ENCODE measurements at places on chromosomes 1 and 21. TPM values are rescaled to one million over a fixed set of nuclear protein-coding genes. Genes with fewer than 3 reads are reported as not detected.

GRCh38 chr1:55868026-55868425 is 652.9 kb upstream of the USP24 start:
- no peak for DNase-seq
- H3K4me3 ChIP-seq, result no peak overlapping the region
- H3K27ac ChIP-seq, result no peak overlapping the region
- no peaks in the 10 kb centered on the region for H3K27me3 ChIP-seq

DNA sequence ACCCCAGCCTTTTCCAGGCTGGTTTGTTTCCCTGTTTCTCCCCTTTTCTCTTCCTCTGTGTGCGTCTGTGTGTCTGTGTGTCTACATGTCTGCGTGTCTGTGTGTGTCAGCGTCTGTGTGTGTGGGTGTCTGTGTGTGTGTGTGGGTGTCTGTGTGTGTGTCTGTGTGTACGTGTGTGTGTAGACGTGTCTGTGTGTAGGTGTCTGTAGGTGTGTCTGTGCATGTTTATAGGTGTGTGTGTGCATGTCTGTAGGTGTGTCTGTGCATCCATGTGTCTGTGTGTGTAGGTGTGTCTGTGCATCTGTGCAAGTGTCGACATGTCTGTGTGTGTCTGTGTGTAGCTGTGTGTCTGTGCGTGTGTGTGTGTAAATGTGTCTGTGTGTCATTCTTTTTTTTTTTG is 3.3 kb downstream of the TTLL10 start:
- no peak overlapping the region for H3K4me3 ChIP-seq
- peaks cover 29% of the 10 kb centered on the region for H3K27me3 ChIP-seq
- H3K4me1 ChIP-seq, result peaks cover 11% of the 10 kb centered on the region
- no peak overlapping the region for H3K27ac ChIP-seq
- DNase-seq, result no peak
- no peaks in the 10 kb centered on the region for H3K36me3 ChIP-seq

- H3K36me3 ChIP-seq, result peaks cover 6% of the 10 kb centered on the region
- peaks cover 25% of the 10 kb centered on the region for H3K4me1 ChIP-seq
- H3K27ac ChIP-seq, result no peak overlapping the region
- H3K27me3 ChIP-seq, result no peaks in the 10 kb centered on the region
- DNase-seq, result no peak
- no peak overlapping the region for H3K4me3 ChIP-seq
Observed at GRCh38 chr1:218365226-218365999, 20.3 kb downstream of the TGFB2 start.

DNA sequence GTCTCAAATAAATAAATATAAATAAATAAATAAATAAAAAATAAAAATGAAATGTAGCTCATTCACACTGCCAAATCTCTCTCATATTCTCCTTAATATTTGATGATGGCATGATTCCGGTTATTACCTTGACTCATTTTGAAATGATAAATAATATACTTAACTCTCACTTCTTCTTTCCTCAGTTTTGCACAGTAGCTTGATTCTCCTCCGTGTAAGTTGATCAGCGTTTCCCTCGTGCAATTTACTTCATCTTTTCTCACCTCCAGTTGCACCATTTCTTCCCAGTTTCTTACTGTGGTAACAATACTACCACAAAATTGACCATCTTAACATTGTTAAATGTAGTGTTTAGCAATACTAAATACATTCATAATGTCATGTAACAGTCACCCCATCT is 111.6 kb downstream of the RIPK4 start:
- no peaks in the 10 kb centered on the region for H3K27me3 ChIP-seq
- peaks cover 17% of the 10 kb centered on the region for H3K4me1 ChIP-seq
- no peak overlapping the region for H3K27ac ChIP-seq

DNA sequence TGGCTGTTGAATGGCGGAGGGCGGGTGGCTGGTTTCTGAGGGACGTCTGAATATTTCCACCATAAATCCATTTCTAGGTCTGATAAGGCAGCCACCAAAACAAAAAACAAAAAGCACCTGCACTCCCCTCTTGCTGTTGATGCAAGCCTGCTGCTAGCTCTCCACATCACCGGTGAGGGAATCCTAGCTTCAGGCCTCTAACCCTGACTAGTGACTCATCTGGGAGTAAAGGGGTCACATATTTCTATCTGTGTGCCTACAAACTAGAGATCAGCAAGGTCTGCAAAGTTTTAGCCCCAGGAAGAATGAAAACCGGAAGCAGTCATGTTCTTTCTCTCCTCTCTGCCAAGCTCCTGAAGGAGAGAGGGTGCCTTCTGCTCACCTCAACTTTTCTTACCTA is 10.3 kb upstream of the ERMAP start:
- no peak for DNase-seq
- no peaks in the 10 kb centered on the region for H3K27me3 ChIP-seq
- peak overlapping the region; percentile 87 for H3K27ac ChIP-seq
- H3K36me3 ChIP-seq, result peaks cover 18% of the 10 kb centered on the region
- no peak overlapping the region for H3K4me3 ChIP-seq

DNA sequence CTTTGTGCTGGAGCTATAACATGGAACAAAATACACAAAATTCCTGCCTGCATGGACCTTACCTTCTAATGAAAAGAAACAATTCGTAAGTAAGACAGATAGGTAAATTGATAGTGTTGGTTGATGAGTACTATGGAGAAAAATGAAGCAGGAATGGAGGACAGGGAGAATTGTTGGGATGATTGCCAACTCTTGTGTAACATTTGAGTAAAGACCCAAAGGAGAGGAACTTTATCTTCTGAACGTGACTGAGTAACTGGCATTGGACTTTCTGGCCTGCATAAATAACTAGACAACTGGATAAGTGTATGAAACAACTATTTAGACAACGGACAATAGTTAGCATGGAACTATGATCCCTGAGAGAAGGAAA is 6.8 kb upstream of the EFCAB14 start:
- DNase-seq, result no peak
- H3K4me3 ChIP-seq, result no peak overlapping the region
- peaks cover 49% of the 10 kb centered on the region for H3K27me3 ChIP-seq
- H3K36me3 ChIP-seq, result no peaks in the 10 kb centered on the region
- H3K4me1 ChIP-seq, result no peaks in the 10 kb centered on the region
- no peak overlapping the region for H3K27ac ChIP-seq

DNA sequence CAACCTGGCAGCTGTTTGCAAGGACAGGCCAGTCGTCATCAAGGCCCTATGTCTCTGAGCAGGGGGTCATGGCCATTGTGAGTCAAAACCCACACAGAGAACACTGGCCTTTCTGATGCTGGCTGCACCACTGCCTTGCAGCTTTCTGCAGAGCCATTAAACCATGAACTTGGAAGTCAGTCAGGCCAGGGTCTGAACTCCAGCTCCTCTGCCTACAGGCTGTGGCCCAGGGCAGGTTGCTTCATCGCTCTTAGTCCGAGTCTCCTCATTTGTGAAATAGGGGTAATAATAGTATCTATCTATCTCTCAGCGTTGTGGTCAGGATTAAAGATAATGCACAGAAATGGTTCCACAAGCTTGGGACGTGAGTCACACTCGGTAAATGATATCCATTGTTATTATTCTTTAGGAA is 35.8 kb upstream of the HIVEP3 start:
- H3K4me3 ChIP-seq, result no peak overlapping the region
- DNase-seq, result no peak
- peaks cover 26% of the 10 kb centered on the region for H3K4me1 ChIP-seq
- H3K27ac ChIP-seq, result no peak overlapping the region

DNA sequence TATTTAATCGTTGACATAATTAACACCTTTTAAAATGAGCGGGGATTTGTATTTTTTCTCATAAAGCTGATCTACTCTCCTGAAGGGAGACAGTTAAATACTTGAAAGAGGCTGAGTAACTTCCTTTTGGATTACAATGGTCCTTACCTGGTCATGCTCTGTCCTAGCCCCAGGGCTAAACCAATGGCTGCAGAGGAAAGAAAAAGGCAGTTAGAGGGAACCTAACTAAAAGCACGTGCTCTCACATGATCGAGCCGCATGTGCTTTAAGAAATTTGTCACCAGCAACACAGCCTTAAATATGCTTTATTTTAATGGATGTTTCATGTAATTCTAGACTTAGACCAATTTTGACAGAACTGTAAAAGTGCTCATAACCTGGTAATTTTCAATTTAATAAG is 132.7 kb downstream of the GPATCH2 start:
- H3K4me1 ChIP-seq, result no peaks in the 10 kb centered on the region
- no peak for DNase-seq
- H3K4me3 ChIP-seq, result no peak overlapping the region
- H3K27ac ChIP-seq, result no peak overlapping the region

- no peaks in the 10 kb centered on the region for H3K27me3 ChIP-seq
- H3K4me1 ChIP-seq, result peaks cover 42% of the 10 kb centered on the region
- peak within 1 kb of the TSS; percentile 94 for H3K4me3 ChIP-seq
- peak; percentile 93 for DNase-seq
- peak within 1 kb of the TSS; percentile 87 for H3K27ac ChIP-seq
Observed at GRCh38 chr1:161159087-161159912, at the start of gene USP21. Gene USP21 (plus strand): TSS chr1:161159500. CDS start chr1:161160641, 1,141 bp downstream.

DNA sequence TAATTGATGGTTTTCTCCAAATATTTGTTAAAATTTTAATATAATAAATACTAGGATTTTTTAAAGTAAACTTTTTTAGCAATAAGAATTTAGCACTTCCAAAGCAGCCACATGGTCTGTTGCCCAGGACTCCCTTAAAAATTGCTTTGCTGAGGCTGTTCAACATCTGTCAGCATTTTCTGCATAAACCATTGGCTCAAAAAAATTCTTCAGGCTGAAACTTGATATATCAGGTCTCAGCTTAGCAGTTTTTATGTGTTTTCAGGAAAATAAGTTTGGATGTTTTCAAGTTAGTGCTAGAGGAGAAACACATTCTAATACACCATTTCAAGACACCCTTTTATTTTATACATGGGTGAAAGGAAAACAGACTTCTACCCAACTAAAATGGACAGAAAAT is 69.1 kb upstream of the C1orf105 start:
- H3K27me3 ChIP-seq, result no peaks in the 10 kb centered on the region
- no peak for DNase-seq

DNA sequence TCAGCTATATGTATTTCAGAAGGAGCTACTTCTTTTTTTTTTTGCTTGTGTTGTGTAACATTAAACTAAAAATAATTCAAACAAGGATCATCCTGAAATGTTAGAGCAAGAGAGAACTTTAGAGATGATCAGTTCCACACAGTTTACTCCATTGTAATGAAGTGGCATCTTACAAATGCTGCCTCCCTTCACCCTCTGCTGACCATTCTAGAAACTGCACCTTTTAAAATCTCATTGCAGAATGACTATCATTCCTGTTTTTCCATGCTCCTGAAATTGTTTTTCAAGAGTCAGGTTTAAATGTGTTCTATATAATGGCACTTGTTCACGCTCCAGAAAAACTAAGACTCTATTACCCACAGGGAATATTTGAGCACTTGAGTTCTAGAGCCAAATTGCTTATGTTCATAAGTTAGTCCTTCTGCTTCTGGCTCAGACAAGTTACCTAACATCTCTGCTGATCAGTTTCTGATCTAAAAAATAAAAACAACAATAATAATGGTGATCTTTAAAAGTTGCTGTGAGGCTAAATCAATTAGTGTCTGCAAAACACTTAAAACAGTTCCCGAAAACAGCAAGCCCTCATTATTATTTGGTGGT is 21.5 kb upstream of the SLC44A5 start:
- H3K27me3 ChIP-seq, result no peaks in the 10 kb centered on the region
- DNase-seq, result peak; percentile 18
- no peak overlapping the region for H3K4me3 ChIP-seq
- H3K4me1 ChIP-seq, result peaks cover 23% of the 10 kb centered on the region
- no peak overlapping the region for H3K27ac ChIP-seq

DNA sequence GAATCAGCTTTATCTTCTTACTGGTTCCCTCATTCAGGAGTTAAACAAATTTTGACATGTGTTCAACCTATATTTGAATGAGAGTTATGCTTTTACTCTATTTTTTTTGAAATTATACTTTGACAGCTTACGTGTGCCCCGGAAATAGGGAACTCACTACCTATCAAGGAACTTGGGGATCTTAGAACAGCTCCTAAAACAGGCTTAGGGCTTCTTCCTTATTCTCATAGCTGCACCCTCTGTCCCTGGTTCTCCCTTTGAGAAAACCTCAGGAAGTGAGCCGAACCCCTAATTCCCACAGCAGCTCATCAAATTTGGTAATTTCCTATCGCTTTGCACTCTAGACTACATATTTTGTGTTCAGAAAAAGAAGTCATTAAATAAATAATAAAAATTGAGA is 81.2 kb upstream of the RUNX3 start:
- no peak overlapping the region for H3K27ac ChIP-seq
- DNase-seq, result no peak
- H3K4me3 ChIP-seq, result no peak overlapping the region
- H3K4me1 ChIP-seq, result peaks cover 21% of the 10 kb centered on the region
- no peaks in the 10 kb centered on the region for H3K36me3 ChIP-seq
- peaks cover 7% of the 10 kb centered on the region for H3K27me3 ChIP-seq

GRCh38 chr1:43430831-43431230 is 22.9 kb downstream of the HYI start:
- H3K36me3 ChIP-seq, result peaks cover 21% of the 10 kb centered on the region
- no peaks in the 10 kb centered on the region for H3K27me3 ChIP-seq
- no peak overlapping the region for H3K4me3 ChIP-seq
- H3K4me1 ChIP-seq, result peaks cover 12% of the 10 kb centered on the region
- no peak for DNase-seq

DNA sequence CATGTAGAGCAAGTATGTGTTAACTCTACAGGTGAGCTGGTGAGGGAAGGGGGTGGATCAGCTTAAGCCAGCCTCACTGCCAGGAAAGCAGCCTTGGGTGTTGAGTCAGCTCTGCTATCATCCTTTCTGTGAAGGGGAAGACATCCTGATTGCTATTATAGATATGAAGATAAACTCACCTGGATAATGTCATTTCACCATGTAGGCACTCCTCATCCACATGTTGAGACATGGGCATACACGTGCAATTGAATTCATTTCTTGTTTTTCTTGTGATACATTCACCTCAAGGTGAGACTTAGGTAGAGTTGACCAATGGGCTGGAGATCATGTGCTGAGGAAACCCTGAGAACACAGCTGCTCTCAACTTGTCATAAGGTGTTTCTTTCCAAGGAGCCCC is 136.9 kb downstream of the CACNA1E start:
- H3K36me3 ChIP-seq, result no peaks in the 10 kb centered on the region
- no peaks in the 10 kb centered on the region for H3K4me1 ChIP-seq

DNA sequence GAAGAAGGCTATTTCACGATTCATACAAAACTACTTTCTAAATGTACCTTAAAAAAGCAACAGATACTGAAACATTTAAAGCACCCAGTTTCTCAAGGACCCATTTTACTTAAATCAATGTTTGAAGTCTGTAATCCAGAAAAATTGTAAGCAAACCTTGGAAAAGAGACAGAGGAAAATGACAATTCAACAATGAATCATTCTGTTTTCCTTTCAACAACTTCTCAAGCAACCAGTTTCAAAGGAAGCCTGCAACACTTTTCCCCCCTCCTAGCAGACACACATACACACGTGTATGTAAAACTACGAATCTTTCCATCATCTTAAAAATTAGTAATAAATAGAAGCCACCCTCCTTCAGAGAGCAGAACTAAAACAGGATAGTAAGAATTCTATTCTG is 1.2 kb downstream of the RERE start:
- peaks cover 50% of the 10 kb centered on the region for H3K4me1 ChIP-seq
- peak overlapping the region; percentile 95 for H3K4me3 ChIP-seq
- H3K27me3 ChIP-seq, result no peaks in the 10 kb centered on the region
- peak overlapping the region; percentile 95 for H3K27ac ChIP-seq
- H3K36me3 ChIP-seq, result no peaks in the 10 kb centered on the region

GRCh38 chr21:26443867-26444266 is 129.2 kb downstream of the CYYR1 start:
- no peak overlapping the region for H3K27ac ChIP-seq
- H3K4me3 ChIP-seq, result no peak overlapping the region
- no peaks in the 10 kb centered on the region for H3K36me3 ChIP-seq
- peaks cover 11% of the 10 kb centered on the region for H3K4me1 ChIP-seq

The TCHH gene
- not detected for total RNA-seq

The TRIM46 gene
- 9.8 TPM for total RNA-seq

The GUCA2A gene
- total RNA-seq, result not detected

The DR1 gene
- total RNA-seq, result 62.7 TPM

The GNG12 gene
- 18.4 TPM for total RNA-seq

The SFT2D2 gene
- total RNA-seq, result 52.9 TPM

The CHD1L gene
- 85.5 TPM for total RNA-seq

The MAEL gene
- 0.20 TPM for total RNA-seq

The KRTAP10-11 gene
- not detected for total RNA-seq

The CHI3L1 gene
- not detected for total RNA-seq

The CD1B gene
- total RNA-seq, result not detected
